ENCODE measurements at places on chromosomes 12 and 14.

- no peak for DNase-seq
Observed at GRCh38 chr12:107992870-107993451, 136.1 kb upstream of the WSCD2 start.

- DNase-seq, result no peak
Observed at GRCh38 chr14:61569812-61570548, 125.3 kb upstream of the HIF1A start.

GRCh38 chr14:35963209-35963608 is 137.1 kb downstream of the BRMS1L start:
- DNase-seq, result no peak

GRCh38 chr14:75250800-75251199 is 27.8 kb upstream of the FOS start:
- DNase-seq, result no peak

DNA sequence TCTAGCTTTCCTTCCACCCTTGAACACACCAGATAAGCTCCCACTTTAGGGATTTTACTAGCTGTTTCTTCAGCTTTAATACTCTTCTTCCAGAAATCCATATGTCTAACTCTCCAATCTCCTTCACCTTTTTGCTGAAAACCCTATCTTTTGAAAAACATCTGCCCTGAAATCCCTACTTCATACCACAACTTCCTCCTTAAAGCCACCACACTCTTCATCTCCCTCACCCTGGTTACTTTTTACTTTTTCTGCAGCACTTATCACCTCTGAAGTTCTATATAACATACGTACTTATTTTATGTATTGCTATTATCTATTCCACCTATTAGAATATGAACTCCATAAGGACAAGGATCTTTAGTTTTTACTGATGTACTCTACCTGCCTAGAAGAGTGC is 28.6 kb upstream of the PTPRQ start:
- DNase-seq, result no peak
